ENCODE measurements at places on chromosomes 2 and 18. TPM values are rescaled to one million over a fixed set of nuclear protein-coding genes. Genes with fewer than 3 reads are reported as not detected.

DNA sequence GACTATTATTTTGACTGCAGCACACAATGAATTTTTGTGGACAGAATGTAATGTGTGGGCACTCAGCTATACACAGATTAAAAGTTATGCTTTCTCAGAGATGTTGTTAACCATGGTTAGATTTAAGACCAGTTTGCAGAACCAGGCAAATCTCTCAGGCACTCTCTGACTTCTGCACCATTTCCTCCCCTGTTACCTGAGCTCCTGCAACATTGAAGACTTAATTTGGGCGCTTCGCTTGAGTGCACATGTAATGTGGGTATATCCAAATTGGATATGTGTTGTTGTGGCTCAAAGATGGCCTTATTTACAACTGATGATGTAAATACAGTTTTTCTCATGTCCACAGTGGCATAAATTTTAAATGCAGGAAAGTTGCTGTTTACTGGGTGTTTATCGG lies 469.4 kb downstream of the PTPRM start:
- H3K27ac ChIP-seq, result no peak overlapping the region
- no peaks in the 10 kb centered on the region for H3K4me1 ChIP-seq
- H3K27me3 ChIP-seq, result no peaks in the 10 kb centered on the region

- H3K36me3 ChIP-seq, result no peaks in the 10 kb centered on the region
- H3K27ac ChIP-seq, result no peak overlapping the region
- H3K4me1 ChIP-seq, result peaks cover 3% of the 10 kb centered on the region
- no peak overlapping the region for H3K4me3 ChIP-seq
- DNase-seq, result no peak
- peaks cover 44% of the 10 kb centered on the region for H3K27me3 ChIP-seq
Observed at GRCh38 chr18:37361335-37362157, 204.1 kb downstream of the CELF4 start.

GRCh38 chr18:14979875-14980274 lies 231.9 kb downstream of the ANKRD30B start:
- no peak overlapping the region for H3K4me3 ChIP-seq
- H3K27me3 ChIP-seq, result no peaks in the 10 kb centered on the region
- no peaks in the 10 kb centered on the region for H3K4me1 ChIP-seq
- H3K36me3 ChIP-seq, result no peaks in the 10 kb centered on the region
- no peak for DNase-seq
- no peak overlapping the region for H3K27ac ChIP-seq

DNA sequence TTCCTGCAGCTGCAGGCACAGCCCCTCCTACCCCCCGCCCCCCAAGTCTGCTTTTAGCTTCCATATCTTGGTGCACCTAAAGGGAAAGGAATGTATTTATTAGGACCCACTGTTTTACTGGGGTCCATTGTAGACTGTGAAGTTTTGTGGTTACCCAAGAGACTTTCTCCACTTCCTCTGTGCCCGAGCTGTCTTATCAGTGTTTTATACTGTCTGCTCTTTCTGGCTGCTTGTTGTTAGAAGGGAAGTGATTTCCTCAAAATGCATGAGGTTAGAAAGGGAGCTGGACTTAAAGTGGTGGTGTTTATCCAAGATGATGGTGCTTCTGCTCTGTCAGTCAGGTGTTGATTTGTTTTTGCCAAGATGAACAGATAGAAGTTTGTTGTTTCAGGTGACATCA lies 85.0 kb downstream of the PTH2R start:
- peaks cover 17% of the 10 kb centered on the region for H3K4me1 ChIP-seq
- no peaks in the 10 kb centered on the region for H3K36me3 ChIP-seq
- H3K4me3 ChIP-seq, result no peak overlapping the region
- no peak for DNase-seq
- H3K27ac ChIP-seq, result no peak overlapping the region

DNA sequence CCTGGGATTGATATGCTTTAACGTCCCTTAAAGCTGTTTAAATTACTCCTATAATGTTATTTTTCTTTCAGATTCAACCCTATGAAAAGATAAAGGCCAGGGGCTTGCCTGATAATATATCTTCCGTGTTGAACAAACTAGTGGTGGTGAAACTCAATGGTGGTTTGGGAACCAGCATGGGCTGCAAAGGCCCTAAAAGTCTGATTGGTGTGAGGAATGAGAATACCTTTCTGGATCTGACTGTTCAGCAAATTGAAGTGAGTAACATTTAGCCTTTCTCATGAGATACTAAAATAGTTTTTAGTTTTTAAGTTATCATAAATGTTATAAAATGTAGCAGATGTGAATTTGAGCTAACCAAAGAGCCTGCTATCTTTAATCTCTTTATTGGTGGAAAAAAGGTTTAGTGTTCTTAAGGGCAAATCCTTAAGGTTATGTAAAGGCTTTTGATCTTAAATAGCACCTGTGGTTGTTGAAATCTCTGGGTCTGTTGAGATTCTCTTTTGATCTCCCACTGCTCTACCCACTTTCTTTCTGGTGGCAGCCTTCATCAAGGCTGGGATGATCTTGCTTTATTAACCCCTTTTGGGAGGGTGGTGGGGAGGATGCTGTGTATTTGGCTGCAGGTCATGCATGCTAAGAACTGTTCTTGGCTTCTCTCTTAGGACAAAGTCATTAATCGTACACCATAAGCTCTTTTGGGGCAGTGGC lies 40.9 kb downstream of the UGP2 start:
- H3K36me3 ChIP-seq, result peaks cover 33% of the 10 kb centered on the region
- no peak for DNase-seq
- H3K4me1 ChIP-seq, result peaks cover 11% of the 10 kb centered on the region
- H3K27ac ChIP-seq, result no peak overlapping the region

DNA sequence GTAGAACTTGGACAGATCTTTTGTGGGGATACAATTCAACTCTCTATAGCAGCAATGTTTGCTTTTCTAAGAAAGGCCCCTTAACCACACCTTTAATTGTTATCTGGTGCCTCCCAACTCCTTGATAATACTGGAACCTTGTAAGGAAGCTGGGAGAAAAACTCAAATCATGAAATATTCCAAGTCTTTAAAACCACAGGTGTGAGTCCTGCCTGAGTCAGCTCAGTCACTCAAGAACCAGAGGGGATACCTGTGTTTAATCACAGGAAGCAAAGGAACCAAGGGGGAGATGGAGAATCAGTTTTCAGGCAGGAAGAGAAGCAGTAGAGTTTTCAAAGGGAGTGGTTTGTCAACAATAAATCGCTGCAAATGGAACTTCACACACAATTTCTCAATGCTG lies 159.9 kb downstream of the LAMA3 start:
- no peak for DNase-seq
- H3K4me3 ChIP-seq, result no peak overlapping the region
- H3K4me1 ChIP-seq, result peaks cover 17% of the 10 kb centered on the region
- peak overlapping the region; percentile 61 for H3K27ac ChIP-seq
- H3K36me3 ChIP-seq, result no peaks in the 10 kb centered on the region

REG3G gene
- total RNA-seq, result 0.33 TPM
